ENCODE measurements at places on chromosomes 7 and 10.

DNA sequence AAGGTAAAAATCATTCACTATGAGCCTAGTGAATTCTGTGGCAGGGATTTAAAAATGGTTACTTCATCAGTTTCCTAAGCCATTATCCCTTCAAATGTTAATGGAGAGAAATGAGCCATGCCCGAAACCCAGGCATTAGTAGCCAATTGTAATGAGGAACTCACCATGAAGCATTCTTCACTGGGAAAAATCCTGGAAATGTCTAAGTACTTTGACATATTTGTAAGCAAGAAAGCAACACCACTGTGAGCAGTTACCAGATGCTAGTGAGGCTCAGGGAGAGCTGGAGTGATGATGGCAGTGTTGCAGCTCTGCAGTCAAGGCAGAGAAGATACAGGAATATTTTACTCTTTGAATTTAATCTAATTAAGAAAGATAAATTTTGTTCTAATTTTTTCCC lies 220.0 kb upstream of the MBL2 start:
- no peak for DNase-seq

- peak; percentile 65 for DNase-seq
These were observed 38.0 kb upstream of the TES start for GRCh38 chr7:116172353-116172752.

DNA sequence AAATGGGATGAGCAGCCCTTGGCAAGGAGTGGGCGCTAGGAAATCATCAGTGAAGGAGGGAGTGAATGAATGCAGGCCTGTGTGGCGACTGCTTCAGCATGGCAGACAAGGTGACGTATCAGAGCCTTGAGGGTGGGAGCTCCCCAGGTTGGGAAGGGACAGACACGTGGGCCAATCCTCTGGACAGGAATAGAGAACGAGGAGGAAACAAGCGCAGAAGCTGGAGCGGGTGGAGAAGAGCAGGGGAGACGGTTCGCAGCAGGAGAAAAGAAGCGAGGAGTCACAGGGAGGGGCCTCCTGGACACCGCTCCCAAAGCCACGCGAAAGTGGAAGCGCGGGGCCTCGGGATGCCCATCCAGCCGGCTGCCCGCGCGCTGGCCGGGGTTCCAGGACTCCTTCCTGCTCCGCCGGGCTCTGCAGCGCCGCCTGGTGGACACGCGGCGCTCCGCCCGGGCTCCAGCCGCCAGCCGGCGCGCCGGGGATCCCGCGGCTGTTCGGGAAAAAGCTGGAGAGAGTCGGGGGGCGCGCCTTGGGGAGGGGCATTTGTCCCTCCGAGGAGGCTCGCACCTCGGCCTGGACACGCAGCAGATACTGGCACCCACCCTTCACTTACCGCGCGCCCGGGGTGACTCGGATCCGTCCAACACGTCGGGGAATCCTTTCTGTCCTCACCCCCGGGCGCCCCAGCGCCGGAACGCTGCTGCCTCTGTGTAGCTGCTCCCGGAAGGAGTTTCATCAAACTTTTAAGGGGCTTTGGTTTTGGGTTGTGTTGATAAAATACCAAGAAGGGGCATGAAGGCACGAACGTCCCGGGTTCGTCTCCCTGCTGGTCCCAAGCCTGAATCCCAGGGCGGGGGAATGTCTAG lies 6.3 kb downstream of the ZNF503 start:
- DNase-seq = peak; percentile 48

- DNase-seq = no peak
These were observed 25.4 kb downstream of the PDGFA start for GRCh38 chr7:494259-494687.

- no peak for DNase-seq
These were observed 134.7 kb downstream of the KIAA1217 start for GRCh38 chr10:24343686-24344085.

- no peak for DNase-seq
These were observed 75.9 kb downstream of the ELMO1 start for GRCh38 chr7:37372750-37373149.

GRCh38 chr10:66931949-66932343 lies 6.1 kb downstream of the LRRTM3 start:
- no peak for DNase-seq

- no peak for DNase-seq
These were observed 82.6 kb downstream of the CPEB3 start for GRCh38 chr10:92208157-92208720.

GRCh38 chr10:119659951-119660350 lies 8.8 kb downstream of the BAG3 start:
- no peak for DNase-seq

DNA sequence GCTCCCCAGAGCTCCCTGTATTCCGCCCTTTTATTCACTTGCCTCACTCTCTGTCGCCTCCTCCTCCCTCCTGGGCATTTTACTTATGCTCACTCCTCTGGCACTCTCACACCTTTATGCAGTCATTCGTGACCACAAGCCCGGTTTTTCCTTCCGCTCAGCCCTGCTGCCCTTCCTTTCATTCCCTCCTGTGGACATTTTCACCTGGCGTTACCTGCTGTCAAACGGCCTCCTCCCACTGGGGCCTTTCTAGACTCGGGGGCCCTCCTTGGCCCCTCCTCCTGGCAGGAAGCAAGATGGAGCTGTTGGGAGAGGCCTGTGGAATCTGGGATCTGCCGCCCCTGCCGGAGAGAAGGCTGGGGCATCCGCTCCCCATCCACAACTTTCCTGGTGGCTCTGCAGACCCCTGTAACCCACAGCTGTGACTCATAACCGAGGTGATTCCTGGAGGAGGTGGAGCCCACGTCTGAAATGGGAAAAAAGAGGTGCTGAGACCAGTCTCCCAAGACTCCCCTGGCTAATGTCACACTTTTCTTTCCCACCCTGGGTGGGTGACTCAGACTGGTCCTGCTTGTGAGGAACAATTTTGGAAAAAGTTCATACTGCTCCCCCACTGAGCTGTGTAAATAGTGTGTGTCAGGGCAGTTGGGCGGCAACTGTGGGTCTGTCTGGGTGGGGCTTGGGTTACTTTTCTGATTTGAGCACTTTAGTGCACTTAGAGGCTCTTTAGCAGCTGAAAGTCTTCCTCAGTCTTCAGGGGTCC lies 1.2 kb downstream of the VCL start:
- peak; percentile 86 for DNase-seq

DNA sequence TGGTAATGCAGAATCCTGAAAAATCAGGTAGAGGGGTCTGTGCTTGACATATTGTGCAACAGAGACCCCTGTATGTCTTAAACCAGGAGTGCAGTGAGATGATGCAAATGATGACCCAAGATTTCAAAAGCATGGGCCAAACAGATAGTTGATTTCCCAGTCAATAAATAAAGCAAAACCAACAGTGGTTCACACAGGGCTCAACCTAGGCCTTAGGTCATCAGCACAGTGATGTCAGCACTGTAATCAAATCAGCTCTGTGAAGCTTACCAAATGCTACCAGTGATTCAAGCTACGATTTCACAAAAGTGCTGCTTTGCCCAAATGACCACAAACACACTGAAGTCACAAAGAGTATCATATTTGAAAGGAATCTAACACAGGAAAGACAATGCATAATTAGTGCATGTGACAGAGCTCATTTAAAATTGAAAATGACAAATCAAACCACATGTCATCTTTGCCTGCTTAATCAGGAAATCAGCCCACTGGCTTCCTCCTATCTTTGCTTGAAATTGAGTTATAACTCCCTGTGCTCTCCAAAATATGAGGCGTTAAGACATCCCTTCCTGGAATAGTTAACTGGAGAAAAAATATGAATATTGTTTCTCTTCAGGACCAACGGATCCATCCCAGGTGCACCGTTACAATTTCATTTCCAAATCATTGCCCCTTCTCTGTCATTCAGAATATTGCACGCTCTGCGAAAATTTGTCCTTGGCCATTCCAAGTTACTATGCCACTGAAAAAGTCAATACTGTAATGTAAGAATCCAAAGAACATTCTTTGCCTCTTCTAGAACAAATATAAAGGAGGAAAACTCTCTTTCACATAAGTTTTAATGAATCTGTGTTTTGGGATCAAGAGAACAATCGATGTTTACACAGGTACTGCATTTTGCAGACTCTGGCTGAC lies 41.9 kb upstream of the ASL start:
- peak; percentile 22 for DNase-seq

- DNase-seq = no peak
These were observed 88.8 kb upstream of the ITGB1 start for GRCh38 chr10:33046792-33047191.

GRCh38 chr7:119944601-119944972 lies 328.4 kb upstream of the KCND2 start:
- no peak for DNase-seq

GRCh38 chr10:71598621-71599055 lies 120.9 kb downstream of the C10orf105 start:
- DNase-seq = no peak

All from IMR-90 (cell line).